ENCODE measurements at places on chromosomes 4 and X.

DNA sequence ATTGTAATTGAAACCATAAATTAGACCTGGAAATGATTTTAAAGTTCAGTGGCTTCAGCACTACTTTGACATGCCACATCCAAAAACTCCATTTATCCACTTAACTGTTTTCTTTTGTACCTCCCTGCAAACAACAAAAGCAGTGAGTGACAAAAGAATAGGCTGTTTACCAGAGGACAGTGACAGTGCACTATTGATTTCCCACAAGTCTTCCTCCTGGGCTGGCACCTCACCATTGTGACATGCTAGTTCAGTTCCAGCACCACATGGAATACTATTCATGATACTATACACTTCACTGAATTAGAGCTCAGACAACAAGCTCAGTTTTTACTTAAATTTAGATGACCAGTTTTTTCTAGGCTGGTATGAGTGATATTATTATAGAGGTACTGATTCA lies 29.3 kb downstream of the MOSPD2 start:
- no peak for DNase-seq

GRCh38 chr4:15651676-15652075 lies 3.5 kb downstream of the FBXL5 start:
- DNase-seq = no peak

GRCh38 chrX:475926-476723 lies 89.4 kb upstream of the PPP2R3B start:
- DNase-seq = no peak

DNA sequence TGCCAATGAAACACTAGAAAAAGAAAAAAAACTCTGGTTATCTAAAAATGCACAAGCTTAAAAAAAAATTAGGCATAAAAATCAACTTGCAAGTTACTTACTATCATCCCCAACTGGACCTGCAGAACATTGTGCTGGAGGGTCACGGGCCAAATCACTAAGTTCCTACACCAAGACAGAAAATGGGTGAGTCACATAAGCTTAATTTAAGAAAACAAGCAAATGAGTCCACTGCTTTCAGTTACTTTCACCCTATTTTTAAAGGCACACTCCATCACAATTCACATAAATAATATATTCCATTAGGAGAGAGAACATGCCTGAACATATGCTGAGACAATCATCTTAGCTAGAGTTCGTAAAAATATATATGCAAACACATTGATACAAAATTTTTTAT lies 17.7 kb downstream of the UBE2D3 start:
- DNase-seq = no peak

- DNase-seq = no peak
Measured at GRCh38 chr4:141331534-141332358, 111.1 kb downstream of the ZNF330 start.

GRCh38 chr4:3010577-3010976 lies 47.2 kb downstream of the GRK4 start:
- DNase-seq = no peak

DNA sequence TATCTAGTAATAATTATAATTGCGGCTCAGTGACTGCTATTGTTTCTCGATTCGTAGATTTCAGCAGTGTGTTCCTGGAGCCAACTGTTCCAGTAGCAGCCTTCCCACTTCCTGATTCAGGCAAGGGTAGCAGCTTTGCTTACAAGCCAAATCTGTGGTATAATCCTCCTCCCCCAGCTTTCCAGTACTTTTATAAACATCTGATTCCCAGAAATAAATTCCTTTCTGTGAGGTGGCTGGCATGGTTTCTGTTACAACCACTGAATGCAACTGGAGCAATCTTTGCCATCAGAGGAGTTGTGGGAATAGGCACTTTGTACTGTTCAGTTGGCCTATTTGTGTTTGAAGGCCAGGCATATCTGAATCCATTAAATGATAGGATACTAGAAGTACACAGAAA lies 80.0 kb downstream of the GLRA3 start:
- no peak for DNase-seq

GRCh38 chr4:134560728-134561127 lies 359.1 kb upstream of the PABPC4L start:
- no peak for DNase-seq

GRCh38 chr4:152363086-152363485 lies 172.8 kb downstream of the FBXW7 start:
- no peak for DNase-seq

- no peak for DNase-seq
Measured at GRCh38 chr4:38328989-38329729, 334.8 kb upstream of the KLF3 start.

DNA sequence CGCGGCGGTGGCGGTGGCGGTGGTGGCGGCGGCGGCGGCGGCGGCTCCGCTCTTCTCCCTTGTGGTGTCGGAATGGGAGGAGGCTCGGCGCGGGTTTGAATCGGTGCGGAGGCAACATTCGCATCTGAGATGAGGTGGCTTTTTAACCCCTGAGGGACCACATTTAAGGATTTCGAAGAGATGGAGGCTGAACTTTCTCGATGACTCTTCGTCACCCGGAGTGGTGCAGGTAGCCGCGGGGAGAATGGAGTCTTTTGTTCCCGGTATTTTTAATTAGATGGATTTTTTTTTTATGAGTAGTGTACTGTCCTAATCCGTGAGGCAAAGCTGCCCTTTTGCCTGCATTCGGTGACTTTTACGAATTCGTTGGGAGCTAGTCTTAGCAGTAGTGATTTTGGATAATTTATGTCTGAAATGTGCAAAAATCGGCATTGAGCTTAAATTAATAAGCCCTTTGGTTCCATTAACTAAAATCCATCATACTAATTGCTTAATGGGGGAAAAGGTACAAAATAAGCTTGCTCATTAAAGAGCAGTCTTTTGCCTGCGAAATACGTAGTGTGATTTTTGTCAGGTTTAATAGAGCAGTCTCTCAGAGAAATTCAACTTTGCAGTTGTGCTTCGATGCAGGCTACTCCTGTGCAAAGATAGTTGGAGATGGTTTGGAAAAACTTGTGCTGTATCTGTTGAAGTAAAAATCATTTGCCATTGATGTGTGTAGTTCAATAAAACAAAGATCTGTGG lies 206.2 kb downstream of the TENM3 start:
- DNase-seq = no peak

DNA sequence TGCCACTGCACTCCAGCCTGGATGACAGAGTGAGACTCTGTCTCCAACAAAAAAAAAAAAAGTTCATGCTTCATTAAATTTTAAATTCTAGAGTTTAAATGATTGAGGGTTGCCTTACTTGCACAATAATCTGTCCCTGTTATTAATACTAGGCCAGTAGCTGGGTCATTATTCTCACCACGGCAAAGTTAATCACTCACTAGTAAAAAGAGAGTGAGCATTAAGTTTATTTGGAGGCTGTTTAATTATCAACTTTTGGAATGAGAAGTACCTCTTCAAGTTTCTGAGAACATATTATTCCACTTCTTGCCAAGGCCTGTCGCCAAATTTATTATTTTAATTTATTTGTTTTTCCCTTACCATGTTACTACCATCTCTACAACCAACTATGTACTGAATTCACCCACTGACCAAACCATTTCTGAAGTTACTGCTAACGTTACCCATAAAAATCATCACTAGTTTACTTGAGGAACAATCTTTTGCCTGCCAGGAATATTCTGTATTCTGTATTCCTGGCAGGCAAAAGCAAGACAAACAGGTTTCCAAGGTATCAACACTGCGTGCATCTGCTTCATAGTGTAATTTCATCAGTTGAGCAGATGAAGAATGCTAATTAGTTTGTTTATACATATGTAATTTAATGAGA lies 26.5 kb downstream of the GUCY1A1 start:
- DNase-seq = no peak

DNA sequence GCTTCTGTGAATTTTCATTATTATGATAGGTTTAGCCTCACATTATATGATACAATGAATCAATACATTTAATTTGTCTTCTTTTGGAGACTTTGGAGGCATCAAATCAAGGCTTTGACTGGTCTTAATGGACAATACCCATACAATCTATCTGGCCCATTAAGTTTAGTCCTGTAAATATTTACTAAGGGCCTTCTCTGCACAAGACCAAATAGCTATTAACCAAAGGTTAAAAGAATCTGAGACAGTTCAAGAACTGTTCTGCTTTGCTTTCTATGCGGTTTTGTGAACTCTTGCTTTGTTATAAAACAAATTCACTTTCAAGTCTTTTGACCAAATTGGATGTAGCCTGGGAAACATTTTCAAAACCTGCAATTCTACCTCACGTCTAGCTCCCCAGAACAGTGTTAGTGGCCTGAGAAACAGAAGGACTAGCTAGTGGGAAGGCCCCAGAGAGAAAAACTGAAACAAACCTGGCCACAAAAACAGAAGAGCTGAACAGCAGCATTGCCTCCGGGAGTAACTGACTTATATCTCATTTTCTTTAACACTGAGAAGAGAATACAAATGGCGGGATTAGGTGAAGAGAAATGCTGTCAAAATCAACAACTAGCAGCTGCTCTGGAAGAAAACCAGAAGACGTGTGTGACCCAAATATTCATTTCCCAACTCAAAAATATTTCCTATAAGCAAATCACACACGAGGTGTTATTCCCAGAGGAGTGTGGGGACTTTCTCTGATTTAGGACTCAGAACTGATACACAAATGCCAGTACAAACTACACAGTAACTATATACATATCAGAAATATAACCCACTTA lies 548 bp downstream of the TLR1 start:
- DNase-seq = no peak

DNA sequence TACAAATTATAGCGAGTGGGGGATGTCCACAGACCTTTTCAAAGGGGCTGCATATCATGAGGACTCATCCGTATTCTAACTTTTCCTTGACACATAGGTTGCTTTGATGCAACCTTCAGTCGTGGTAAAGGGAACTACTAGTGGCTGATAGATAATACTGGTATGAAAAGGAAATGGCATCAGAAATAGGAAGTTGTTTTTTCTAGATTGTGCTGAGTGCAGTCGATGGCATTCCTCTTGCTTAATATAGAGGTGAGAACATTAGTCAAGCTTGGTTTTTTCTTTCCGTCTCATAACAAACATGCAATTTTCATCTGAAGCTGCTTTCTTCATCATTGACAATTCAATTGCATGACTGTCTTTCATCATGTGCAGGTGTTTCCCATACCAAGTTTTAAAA lies 16.6 kb downstream of the ENPEP start:
- no peak for DNase-seq

GRCh38 chr4:156547439-156547838 lies 424.2 kb downstream of the PDGFC start:
- DNase-seq = no peak

DNA sequence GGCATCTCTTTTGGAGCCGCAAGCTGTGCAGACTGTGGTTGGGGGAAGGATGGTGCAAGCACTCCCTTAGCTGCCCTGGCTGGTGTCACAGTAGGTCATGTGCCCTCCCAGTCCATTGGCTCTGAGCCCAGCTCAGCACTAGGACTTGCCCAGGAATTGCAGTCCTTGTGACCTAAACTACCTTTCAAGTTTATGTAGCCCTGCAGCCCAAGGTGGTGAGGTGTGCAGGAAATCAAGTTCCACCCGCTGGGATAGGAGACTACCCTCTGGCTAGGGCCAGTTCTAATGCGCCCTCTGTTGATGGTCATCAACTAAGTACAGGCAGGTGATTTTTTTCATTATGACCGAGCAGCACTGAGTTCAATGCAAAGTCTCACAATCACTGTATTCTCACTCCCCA lies 335.2 kb downstream of the UBE2NL start:
- peak; percentile 50 for DNase-seq

GRCh38 chrX:21948897-21949578 lies 8.5 kb downstream of the SMS start:
- DNase-seq = no peak

- DNase-seq = no peak
Measured at GRCh38 chrX:39839371-39839770, 258.4 kb downstream of the BCOR start.

- no peak for DNase-seq
Measured at GRCh38 chr4:88780389-88780788, 82.8 kb upstream of the NAP1L5 start.

- DNase-seq = no peak
Measured at GRCh38 chr4:94304365-94304971, 38.2 kb downstream of the HPGDS start.

GRCh38 chr4:123248085-123248659 lies 148.4 kb upstream of the SPRY1 start:
- no peak for DNase-seq

GRCh38 chr4:121034017-121034416 lies 38.3 kb downstream of the NDNF start:
- DNase-seq = no peak

Measured in upper lobe of left lung (tissue), 6 donors.